ENCODE measurements at places on chromosomes 3 and 15. TPM values are rescaled to one million over a fixed set of nuclear protein-coding genes. Genes with fewer than 3 reads are reported as not detected.

Gene SNTN
- total RNA-seq, result not detected

Gene STRIT1
- not detected for total RNA-seq

Gene ITIH1
- total RNA-seq, result not detected

Gene MESP1
- total RNA-seq, result 2.9 TPM

Gene ITPKA
- 3.6 TPM for total RNA-seq

Gene GLDN
- total RNA-seq, result not detected

Gene SYNPR
- not detected for total RNA-seq

DNA sequence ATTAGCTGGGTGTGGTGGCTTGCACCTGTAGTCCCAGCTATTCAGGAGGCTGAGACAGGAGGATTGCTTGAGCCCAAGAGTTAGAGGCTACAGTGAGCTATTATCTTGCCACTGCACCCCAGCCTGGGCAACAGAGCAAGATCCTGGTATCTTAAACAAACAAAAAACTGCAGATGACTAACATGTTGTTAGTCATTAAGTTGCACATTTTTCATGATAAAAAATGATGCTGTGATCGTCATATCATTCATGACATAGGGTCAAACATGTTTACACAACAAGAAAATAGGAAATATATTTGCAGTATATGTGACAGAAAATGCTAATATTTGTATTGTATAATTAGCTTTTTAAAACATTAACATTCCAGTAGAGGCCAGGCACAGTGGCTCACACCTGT is 20.2 kb upstream of the DAPK2 start:
- no peaks in the 10 kb centered on the region for H3K27me3 ChIP-seq
- H3K4me3 ChIP-seq, result no peak overlapping the region
- no peaks in the 10 kb centered on the region for H3K36me3 ChIP-seq
- H3K4me1 ChIP-seq, result peaks cover 15% of the 10 kb centered on the region
- no peak for DNase-seq

- no peaks in the 10 kb centered on the region for H3K27me3 ChIP-seq
- no peak for DNase-seq
- H3K4me1 ChIP-seq, result no peaks in the 10 kb centered on the region
- H3K36me3 ChIP-seq, result no peaks in the 10 kb centered on the region
- peak overlapping the region; percentile 83 for H3K27ac ChIP-seq
- H3K4me3 ChIP-seq, result no peak overlapping the region
Observed at GRCh38 chr3:133506215-133506901, 67.1 kb upstream of the CDV3 start.

- DNase-seq, result no peak
- no peaks in the 10 kb centered on the region for H3K27me3 ChIP-seq
- no peak overlapping the region for H3K4me3 ChIP-seq
- no peak overlapping the region for H3K27ac ChIP-seq
Observed at GRCh38 chr3:48475188-48475587, 28.7 kb downstream of the ATRIP start.

DNA sequence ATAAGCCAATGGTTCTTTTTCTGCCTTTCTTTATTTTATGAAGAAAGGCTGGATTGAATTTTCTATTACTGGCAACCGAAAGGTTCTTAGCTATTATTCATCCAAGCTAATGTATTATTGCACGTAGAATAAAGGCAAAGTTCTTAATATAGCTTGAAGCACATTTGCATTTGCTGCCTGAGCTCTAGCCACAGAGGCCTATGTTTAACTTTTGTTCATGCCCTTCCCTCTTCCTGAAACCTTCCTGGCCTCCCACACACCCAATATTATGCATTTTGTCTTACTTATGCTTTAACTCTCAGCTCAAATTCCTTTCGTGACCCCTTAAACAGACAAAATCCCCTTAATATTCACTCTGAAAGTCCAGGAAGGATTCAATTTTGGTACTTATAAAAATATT is 71.0 kb upstream of the ZNF280D start:
- no peaks in the 10 kb centered on the region for H3K27me3 ChIP-seq
- no peaks in the 10 kb centered on the region for H3K4me1 ChIP-seq
- DNase-seq, result no peak
- no peaks in the 10 kb centered on the region for H3K36me3 ChIP-seq
- H3K4me3 ChIP-seq, result no peak overlapping the region
- no peak overlapping the region for H3K27ac ChIP-seq

DNA sequence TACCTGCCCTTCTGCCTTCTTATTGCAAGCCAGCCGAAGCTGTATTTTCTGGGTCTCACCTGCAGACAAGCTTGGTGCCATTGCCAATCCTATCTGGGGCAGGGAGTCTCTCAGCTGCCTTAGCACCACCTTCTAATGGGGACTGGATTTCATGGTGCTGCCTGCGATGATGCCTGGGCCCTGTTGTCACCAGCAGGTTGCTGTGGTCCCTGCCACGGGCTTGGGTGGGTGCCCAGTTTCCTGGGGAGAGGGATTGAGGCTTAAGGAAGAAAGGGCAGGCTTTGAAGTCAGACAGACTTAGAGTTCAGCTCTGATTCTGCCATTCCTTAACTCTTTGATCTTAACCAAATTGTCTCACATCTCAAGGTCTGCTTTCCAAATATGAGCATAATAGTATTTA is 87.4 kb upstream of the CD96 start:
- no peak for DNase-seq
- no peaks in the 10 kb centered on the region for H3K4me1 ChIP-seq
- H3K4me3 ChIP-seq, result no peak overlapping the region
- H3K27ac ChIP-seq, result no peak overlapping the region
- no peaks in the 10 kb centered on the region for H3K27me3 ChIP-seq

DNA sequence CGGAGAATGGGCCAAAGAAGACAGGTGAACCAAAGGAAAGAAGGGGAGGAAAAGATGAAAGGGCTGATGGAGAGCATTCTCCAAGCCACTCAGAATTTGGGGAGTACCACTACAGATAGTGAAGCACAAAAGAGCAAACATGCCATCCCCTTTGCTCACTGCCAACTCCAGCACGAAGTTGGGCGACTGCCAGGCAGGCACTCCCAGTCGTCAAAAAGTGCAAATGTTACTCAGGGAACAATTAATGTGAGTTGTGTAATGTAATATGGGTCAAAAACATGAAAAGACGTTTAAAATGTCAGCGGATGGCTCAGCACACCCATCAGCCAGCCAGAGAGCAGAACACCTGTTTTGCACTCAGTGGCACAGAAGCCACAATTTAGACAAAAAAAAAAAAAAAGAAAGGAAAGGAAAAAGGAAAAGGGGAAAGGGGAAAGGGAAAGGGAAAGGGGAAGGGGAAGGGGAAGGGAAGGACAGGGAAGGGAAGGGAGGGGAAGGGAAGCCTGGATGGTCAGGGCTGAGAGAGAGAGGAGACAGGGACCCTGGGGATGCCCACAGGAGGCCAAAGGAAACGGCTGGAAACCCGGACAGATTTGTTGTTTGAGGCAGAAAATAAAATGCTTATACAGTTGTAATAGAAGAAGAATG is 82.7 kb downstream of the COL8A1 start:
- H3K4me1 ChIP-seq, result no peaks in the 10 kb centered on the region
- DNase-seq, result peak; percentile 31
- H3K4me3 ChIP-seq, result no peak overlapping the region
- no peaks in the 10 kb centered on the region for H3K27me3 ChIP-seq
- no peak overlapping the region for H3K27ac ChIP-seq
- H3K36me3 ChIP-seq, result no peaks in the 10 kb centered on the region

DNA sequence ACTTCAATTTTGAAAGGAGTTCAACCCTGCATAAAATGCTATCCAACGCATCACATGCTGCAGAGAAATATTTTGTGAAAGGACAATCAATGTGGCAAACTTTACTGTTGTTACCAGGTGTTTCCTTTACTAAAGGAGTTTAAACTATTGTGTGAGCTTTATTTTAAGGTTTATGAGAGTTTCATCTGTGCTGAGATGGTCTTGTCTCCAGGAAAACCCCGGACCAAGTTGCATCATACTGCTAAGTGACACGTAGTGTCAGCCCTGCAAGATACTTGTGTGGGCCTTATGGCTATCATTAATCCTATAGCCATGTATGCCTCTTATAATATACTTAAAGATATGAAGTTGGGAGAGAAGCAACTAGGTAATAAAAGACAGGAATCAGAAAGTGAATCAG is 94.5 kb upstream of the EPHA6 start:
- no peaks in the 10 kb centered on the region for H3K36me3 ChIP-seq
- no peaks in the 10 kb centered on the region for H3K27me3 ChIP-seq
- no peak overlapping the region for H3K4me3 ChIP-seq
- DNase-seq, result no peak
- H3K27ac ChIP-seq, result no peak overlapping the region
- H3K4me1 ChIP-seq, result no peaks in the 10 kb centered on the region

DNA sequence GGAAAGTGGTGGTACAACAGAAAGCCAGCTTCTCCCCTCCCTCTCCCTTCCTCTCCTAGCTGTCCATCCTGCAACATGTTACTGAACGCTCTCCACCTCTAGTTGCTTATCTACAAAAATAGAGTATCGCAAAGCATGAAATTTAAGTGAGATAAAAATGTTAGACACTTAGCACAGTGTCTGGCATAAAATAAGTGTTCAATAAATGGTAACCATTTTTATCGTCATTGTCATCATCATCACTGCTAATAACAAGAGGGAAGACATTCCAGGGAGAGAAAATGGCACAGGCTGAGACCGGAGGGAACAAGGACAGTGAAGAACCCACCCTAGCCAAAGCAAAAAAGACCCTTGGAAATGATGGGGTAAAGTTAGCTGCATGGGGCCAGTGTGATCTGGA is 38.7 kb upstream of the SKOR1 start:
- no peaks in the 10 kb centered on the region for H3K4me1 ChIP-seq
- DNase-seq, result no peak

DNA sequence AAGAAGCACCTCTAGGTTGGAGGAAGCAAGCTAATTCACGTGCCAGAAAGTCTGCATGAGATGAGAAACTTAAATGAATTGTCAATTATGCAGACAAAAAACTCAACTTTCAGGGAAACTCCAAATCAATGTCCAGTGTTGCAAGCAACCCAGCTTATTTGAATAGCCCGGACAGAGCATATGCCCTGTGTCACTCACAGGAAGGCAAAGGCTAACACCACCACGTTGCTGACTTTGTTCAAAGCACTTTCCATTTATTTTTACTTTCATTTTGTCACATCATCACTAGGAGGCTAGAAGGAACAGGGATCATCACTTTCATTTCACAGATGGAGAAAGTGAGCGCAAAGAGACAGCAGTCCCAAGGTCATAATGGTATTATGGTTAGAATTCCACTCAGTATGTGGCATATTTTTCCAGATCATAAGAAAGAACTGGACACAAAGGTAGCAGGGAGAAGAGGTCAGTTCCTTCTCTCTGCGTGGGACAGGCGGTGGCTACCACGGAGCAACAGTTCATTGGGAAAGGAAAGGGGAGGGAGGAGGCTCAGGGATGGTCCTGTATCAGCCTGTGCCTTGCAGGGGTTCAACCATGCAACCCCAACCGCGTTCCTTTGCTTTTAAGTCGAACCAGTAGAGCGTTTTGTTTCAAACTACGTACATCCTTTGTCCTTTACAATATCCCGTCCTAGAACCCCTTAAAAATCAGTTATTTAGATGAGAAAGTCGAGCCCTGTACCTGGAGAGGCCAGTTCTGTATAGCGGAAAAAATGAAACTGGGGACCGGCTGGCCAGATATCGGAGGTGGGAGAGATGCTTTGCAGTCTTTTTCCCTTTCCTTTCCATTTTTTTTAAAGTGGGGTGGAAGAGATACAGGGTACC is 1.1 kb downstream of the HEG1 start:
- DNase-seq, result no peak
- peak overlapping the region; percentile 71 for H3K4me3 ChIP-seq
- H3K36me3 ChIP-seq, result no peaks in the 10 kb centered on the region

GRCh38 chr3:24069045-24069444 is 124.0 kb downstream of the NR1D2 start:
- H3K4me1 ChIP-seq, result no peaks in the 10 kb centered on the region
- no peak overlapping the region for H3K27ac ChIP-seq
- H3K27me3 ChIP-seq, result no peaks in the 10 kb centered on the region
- no peak overlapping the region for H3K4me3 ChIP-seq
- DNase-seq, result no peak

GRCh38 chr3:32882189-32882588 is 64.4 kb downstream of the TRIM71 start:
- H3K4me1 ChIP-seq, result peaks cover 13% of the 10 kb centered on the region
- no peak overlapping the region for H3K4me3 ChIP-seq
- DNase-seq, result no peak
- no peaks in the 10 kb centered on the region for H3K27me3 ChIP-seq

DNA sequence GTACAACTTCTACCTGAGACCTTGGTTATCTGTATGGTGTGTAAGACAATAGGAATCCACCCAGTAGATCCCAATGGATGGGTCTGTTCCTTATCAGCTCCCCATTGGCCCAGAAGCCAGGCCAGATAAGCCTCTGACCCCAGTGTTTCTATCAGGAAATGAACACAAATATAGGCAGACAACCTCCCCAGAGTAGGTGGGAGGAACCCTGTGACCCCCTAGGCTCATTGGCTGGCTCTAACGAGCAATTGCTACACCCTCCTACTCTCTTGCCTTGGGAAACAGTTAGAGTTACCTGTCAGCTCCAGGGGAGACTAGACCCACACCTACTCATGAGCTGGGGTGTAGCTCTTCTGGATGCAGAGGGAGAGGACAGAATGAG is 299.9 kb downstream of the UACA start:
- no peak for DNase-seq
- H3K4me1 ChIP-seq, result peaks cover 12% of the 10 kb centered on the region
- no peaks in the 10 kb centered on the region for H3K27me3 ChIP-seq
- H3K27ac ChIP-seq, result no peak overlapping the region

GRCh38 chr3:87828046-87828445 is 230.8 kb downstream of the CGGBP1 start:
- no peaks in the 10 kb centered on the region for H3K27me3 ChIP-seq
- H3K36me3 ChIP-seq, result no peaks in the 10 kb centered on the region
- H3K4me3 ChIP-seq, result no peak overlapping the region
- no peak overlapping the region for H3K27ac ChIP-seq

GRCh38 chr3:29171043-29171990 is 109.6 kb upstream of the RBMS3 start:
- no peak overlapping the region for H3K4me3 ChIP-seq
- peak; percentile 59 for DNase-seq
- peaks cover 1% of the 10 kb centered on the region for H3K4me1 ChIP-seq
- no peaks in the 10 kb centered on the region for H3K27me3 ChIP-seq
- no peak overlapping the region for H3K27ac ChIP-seq

DNA sequence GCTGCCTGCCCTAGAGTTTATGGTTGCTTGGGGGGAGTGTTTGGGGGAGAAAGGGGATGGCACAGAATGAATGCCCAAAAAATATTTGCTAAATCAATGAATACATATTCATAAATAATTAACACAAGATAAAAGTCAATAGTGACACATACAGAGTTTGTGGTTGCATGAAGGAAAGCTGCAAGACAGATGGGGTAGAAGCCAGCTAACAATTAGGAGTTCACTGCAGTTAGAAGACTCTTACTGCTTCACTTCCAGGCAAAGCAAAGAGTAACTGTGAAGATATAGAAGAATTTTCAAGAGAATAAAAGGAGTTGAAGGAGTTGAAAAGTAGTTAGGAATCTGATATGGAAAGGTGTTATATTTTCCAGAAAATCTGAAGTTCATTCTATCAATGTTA is 72.4 kb downstream of the ZNF280D start:
- peaks cover 73% of the 10 kb centered on the region for H3K36me3 ChIP-seq
- no peaks in the 10 kb centered on the region for H3K27me3 ChIP-seq
- DNase-seq, result no peak
- no peaks in the 10 kb centered on the region for H3K4me1 ChIP-seq

Data from stomach (tissue), 19 donors.